ENCODE measurements at places on chromosomes 16 and 17.

GRCh38 chr16:14565688-14566025 lies 64.4 kb downstream of the PARN start:
- DNase-seq = no peak

DNA sequence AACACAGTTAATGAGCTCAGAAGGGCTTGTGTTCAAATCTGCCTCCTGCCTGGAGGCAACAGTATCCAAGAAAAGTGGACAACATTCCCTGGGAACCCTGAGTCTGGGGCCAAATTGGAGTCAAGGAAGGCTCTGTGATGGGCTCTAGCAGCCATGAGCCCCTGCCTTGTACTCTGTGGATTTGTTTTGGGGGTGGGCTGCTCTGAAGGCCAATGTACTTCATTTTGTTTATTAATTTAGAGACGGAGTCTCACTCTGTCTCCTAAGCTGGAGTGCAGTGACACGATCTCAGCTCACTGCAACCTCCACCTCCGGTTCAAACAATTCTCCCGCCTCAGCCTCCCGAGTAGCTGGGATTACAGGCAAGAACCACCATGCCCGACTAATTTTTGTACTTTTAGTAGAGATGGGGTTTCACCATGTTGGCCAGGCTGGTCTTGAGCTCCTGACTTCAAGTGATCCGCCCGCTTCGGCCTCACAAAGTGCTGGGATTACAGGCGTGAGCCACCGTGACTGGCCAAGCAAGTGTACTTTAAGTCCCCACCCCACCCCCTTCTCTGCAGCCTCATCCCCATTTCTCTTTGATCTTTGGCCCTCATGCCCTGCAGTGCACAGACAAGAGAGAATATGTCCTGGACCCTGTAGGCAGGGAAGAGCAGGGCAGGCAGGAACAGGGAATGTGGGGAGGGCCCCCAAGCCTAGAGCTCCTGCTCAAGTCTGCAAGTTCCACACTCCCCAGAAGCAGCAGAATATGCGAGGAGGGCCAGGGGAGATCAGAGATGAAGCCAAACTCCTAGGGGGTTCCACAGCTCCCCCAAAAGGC lies 2.7 kb upstream of the GIP start:
- no peak for DNase-seq

- DNase-seq = no peak
These were observed 62.5 kb downstream of the SREBF1 start for GRCh38 chr17:17774009-17774881.

DNA sequence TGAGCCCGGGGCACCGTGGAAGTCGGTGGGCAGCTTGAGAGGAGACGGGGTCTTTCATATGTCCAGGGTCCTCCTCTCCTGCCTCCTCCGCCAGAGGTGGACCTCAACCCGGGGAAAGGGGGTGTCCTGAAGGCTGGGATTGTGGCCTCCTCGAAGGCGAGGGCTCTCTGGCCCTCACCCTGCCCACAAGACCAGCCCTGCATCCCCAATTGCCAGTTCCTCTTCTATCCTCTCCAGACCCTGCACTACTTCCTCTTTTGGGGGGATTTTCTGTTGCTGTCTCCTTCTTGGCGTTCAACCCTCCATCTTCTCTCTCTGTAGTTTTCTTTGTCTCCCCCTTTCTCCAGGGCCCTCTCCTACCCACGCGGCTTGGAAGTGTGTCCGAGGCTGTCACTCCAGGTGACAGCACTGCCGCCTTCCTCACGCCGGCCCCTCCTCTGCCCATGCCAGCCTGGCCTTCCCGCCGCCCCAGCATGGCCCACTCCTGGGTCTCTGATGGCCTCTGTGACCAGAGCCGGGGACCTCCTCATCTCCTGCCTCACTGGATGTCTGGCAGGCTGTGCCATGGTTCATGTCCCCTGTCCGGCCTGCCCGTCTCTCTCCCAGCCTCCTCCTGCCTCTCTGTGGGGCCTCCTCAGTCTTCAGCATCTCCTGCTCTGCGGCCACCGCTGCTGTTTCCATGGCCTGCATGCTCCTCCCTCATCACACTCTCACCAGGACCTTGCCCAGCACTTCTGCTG lies 2.4 kb upstream of the ITGAX start:
- no peak for DNase-seq

DNA sequence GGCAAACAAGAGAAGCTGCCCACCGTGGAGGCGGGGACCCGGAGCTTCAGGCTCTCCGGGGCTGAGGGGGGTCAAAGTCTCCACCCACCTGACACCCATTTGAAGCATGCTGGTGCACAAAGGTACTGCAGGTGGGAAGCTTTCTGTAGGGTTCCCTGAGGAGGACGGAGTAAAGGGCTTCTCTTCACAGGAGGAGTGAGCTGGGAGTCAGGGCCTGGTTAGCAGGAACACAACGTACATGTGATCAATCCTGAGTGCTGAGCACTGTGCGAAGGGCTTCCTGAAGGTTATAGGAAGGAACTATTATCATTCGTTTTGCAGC lies 252.9 kb upstream of the RPL38 start:
- DNase-seq = no peak

- no peak for DNase-seq
These were observed 7.4 kb downstream of the ADAD2 start for GRCh38 chr16:84198401-84198800.

GRCh38 chr17:6355196-6355595 lies 79.7 kb downstream of the AIPL1 start:
- no peak for DNase-seq

DNA sequence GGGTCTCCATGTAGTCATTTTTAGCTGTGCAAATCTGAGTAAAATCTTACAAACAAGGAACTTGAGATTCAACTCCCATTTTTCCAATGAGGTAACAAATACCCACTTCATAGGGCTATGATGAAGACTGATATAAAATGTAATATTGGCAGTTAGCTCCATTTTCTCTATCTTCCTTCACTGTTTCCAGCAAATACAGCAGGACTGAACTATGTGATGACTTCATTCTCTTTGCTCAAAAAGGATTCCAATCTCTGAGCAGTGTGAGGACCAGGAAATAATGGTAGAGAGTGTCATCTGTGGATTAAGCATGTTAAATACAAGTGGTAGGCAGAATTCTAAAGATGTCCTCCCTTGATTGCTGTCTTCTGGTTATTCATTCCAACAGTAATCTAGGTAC lies 18.3 kb downstream of the RND2 start:
- no peak for DNase-seq
